ENCODE measurements at places on chromosomes 6 and 20. TPM values are rescaled to one million over a fixed set of nuclear protein-coding genes. Genes with fewer than 3 reads are reported as not detected.

Gene HMGN4
- 20.8 TPM for total RNA-seq

- no peak for DNase-seq
These were observed 59.5 kb upstream of the BMP2 start for GRCh38 chr20:6708010-6708409.

- DNase-seq, result no peak
These were observed 53.5 kb downstream of the PXDC1 start for GRCh38 chr6:3698021-3698420.

Gene HSPA1L
- total RNA-seq, result 5.8 TPM

GRCh38 chr6:157264701-157265100 lies 58.6 kb downstream of the TMEM242 start:
- DNase-seq, result no peak

Gene MYB
- not detected for total RNA-seq

- DNase-seq, result no peak
These were observed 199.3 kb downstream of the OTOR start for GRCh38 chr20:16947479-16947878.

GRCh38 chr20:24765316-24766142 lies 183.5 kb upstream of the CST7 start:
- no peak for DNase-seq

- no peak for DNase-seq
These were observed 35.4 kb upstream of the PIM1 start for GRCh38 chr6:37134396-37135191.

DNA sequence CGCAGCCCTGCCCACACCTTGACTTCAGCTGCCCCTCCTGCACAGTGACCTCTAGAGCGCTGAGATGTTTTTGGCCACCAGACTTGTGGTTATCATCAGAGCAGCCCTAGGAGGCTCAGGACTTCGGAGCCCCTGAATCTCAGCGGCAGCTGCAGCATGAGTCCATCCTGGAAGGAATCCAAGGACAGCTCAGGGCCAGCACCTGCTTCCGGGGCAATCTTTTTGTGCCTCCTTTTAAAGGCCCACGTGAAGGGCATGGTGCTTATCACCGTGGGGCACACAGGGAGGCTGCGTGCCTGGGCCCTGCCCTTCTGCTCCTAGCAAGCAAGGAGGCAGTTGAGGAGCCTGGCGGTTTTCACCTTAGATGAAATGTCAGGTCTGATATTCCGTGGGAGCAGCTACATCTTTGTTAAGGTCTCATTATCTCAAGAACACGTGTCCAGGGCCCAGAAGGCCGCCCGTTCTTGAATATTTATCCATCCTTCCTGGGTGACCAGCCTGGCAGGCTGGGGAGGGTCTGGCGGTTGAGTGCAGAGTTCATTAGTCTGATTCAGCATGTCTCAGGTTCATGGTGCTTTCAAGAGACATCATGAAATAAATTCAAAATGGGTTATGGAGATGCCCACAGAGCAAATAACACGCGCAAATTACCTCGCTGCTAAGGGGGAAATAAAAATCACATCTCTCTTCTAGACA lies 392.4 kb downstream of the TAF4 start:
- no peak for DNase-seq

GRCh38 chr6:111992851-111993250 lies 61.1 kb upstream of the CCN6 start:
- no peak for DNase-seq

- no peak for DNase-seq
These were observed 136.7 kb upstream of the EEF1E1 start for GRCh38 chr6:8238773-8239683.

GRCh38 chr6:104087765-104088164 lies 772.0 kb downstream of the HACE1 start:
- DNase-seq, result no peak

Gene OPRM1
- total RNA-seq, result 18.2 TPM

Gene CAGE1
- total RNA-seq, result 0.53 TPM

DNA sequence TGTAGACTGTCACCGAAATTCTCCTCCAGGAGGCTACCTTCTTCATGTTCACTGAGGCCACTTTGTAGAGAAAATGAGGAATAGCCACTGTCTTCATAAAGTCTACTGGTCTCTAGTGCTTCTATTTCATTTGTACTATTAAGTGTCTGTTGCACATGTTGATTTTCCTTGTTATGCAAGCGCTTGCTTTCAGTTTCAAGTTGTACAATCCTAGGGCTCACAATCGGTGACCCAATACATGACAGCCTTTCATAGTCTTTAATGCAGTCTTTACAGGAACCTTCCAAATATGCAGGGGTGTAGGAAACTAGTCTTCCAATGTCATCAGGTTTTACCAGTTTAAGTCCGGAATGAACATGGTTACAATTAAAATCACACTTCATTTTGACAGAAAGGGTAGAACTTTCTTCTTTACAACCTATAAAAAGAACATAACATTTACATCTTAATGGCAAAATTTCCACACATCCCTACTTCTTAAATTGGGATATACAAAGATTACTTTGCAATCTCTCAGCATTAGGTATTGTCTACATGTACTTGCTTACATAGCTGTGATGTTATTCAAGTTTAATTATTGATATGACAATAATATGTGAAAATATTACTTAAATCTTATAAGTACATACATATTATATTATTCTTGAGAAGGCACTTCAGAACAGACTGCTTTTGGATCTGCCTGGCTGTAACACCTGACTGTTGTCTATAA lies 7.5 kb downstream of the FBXO5 start:
- no peak for DNase-seq

DNA sequence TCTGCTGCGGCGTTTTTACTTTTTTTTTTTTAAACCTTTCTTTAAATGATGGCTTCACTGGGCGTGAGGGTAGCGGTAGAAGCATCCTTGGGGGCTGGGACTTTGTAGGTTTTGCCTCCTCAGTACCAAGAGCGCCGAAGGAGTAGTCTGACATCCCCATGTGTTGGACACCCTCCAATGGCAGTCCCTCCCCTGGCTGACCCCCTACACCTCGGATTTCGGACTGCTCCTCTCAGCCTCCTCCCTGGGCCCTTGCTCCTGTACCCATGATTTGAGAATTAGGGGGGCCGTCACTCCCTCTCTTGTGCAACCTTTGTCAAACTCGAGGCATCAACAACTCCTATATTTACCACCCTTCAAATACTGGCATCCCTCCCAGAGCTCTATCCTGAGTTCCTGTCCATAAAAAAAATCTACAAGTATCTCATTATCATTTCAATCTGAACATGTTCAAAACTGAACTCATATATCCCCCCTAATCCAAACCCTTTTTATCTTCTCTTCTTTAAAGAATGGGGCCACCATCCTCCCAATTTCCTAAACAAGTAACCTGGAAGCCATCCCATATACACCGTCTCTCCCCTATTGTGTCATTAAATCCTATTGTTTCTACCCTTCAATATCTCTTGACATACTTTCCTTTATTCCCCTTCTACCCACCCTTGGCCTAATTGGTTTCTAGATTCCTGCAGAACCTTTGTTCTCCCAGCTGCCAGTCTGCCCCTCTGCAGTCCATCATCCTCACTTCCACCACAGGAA lies 1.2 kb upstream of the ARFGEF3 start:
- no peak for DNase-seq

Gene ADAM33
- total RNA-seq, result 8.0 TPM

DNA sequence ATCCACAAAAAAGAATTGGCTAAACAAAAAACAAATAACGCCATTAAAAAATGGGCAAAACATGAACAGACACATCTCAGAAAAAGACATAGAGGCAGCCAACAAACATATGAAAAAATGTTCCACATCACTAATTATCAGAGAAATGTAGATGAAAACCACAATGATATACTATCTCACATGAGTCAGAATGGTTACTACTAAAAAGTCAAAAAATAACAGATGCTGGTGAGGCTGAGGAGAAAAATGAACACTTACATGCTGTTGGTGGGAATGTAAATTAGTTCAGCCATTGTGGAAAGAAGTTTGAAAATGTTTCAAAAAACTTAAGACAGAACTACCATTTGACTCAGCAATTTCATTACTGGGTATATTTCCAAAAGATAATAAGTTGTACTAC lies 430.1 kb upstream of the JAG1 start:
- no peak for DNase-seq

GRCh38 chr6:14001329-14002012 lies 76.7 kb downstream of the RNF182 start:
- no peak for DNase-seq

Gene SAYSD1
- total RNA-seq, result 12.2 TPM

DNA sequence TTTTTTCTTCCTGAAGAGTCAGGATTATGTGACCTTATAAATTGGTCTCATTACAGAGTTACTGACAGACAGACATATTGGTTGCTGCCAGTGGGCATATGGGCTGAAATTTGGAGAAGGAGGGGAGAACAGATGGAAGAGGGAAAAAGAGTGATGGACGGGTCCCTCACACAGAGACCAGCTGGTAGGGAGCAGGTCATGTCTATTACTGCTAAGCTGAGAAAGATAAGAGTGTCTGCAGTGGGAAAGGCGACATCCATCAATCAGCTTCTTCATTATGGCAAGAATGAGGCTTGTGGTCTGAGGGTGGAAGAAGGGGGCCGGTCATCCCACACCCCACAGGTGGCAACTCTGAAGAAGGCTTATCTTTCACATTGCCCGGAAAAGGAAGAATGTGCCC lies 353.8 kb upstream of the RSPO3 start:
- DNase-seq, result no peak

Gene THEMIS
- 5.1 TPM for total RNA-seq

Gene AIG1
- total RNA-seq, result 62.5 TPM
